ENCODE measurements at places on chromosomes 13 and 19. TPM values are rescaled to one million over a fixed set of nuclear protein-coding genes. Genes with fewer than 3 reads are reported as not detected.
A peak's percentile ranks its signal among the peaks of the same experiment; 100 is the strongest.

GRCh38 chr13:23778002-23778652 is 111.1 kb downstream of the MIPEP start:
- DNase-seq = no peak

GRCh38 chr13:25684491-25684890 is 312.7 kb downstream of the ATP8A2 start:
- no peak for DNase-seq

DNA sequence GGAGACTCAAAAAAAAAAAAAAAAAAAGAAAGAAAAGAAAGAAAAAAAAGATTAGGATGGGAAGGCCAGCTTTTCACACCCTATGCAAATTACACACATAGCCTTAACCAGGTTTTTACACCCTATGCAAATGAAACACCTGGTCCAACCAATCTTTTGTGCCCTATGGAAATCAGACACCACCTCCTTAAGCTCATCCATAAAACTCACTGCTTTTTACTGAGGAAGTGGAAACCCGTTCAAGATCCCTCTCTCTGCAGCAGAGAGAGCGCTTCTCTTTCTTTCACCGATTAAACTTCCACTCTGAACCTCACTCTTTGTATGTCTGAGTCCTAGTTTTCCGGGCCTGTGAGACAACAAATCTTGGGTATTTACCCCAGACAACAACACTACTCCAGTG is 25.3 kb upstream of the HOMER3 start:
- no peak for DNase-seq

N4BP2L1 gene
- 27.8 TPM for total RNA-seq

GRCh38 chr19:55275851-55276719 is 3.8 kb downstream of the HSPBP1 start:
- DNase-seq = peak; percentile 32

DNA sequence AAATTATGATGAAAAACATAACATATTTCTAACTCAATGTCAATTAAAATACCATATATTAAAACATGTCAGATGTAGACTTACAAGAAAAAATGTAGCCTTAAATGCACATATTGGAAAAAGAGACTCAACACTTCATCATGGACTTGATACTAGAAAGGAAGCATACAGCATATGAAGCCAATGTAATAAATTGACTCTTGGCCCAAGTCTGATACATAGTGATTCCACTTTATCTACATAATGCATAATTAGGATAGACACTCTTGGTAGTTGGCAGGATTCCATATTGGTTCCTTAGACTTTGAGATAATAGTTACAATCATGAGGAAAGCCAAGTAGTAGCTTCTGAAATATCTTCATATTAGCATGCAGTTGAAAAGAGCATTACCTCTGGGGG is 1067.0 kb downstream of the PCDH17 start:
- DNase-seq = no peak

DNA sequence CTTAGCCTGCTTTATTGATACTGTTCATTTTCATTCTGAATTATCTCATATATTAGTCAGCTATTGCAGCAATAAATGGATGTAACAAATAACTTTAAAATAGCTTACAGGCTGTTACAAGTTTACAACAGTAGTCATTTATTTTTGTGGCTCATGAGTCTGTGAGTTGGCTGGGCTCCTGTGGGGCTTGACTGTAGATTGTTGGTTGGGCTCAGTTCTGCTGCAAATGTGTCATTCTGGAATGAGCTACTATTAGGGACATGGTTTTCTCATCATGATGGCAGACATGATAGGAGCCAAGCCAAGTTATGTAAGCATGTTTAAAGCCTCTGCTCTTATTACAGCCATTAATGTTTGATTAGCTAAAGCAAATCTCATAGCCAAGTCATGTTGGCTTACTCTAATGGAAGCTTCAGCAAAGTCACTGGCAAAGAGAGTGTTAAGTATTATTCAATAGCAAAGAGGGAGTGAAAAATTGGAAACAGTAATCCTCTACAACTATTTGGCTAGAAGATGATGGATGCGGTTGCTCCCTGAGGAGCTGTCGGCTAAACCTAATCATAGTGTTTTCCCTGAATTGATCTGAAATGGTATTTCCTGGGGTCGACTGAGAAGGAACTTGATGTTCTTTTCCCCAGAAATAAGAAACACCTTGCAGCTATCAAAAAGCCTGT is 391.3 kb downstream of the TDRD3 start:
- no peak for DNase-seq

DNA sequence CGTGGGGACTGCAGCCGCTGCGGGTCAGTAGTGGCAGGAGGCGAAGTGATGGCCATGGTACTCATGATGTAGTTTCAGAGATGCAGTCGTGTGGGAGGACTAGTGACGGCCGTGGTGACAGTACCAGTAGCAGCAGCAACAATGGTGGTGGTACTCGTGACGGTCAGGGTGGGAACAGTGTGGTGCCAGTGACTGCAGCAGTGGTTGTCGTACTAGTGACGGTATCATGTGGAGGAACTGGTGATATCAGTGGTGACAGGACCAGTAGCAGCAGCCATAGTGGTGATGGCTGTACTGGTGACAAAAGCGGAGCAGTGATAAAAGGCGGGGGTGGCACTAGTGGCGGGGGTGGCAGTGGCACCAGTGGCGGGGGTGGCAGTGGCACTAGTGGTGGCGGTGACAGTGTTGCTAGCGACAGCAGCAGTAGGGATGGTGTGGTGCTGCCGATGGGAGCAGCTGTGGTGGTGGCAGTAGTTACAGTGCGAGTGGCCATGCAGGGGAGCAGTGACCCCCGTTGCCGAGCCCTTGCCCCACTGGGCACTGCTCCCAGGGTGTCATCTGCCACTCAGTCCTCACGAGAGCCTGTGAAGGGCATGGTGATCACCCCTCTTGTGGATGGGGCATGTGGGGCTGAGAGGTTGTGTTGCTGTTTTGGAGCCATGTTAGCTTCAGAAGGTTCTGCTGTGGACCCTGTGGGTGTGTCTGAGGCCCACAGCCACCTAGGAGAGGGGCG is 22.7 kb downstream of the ADPRHL1 start:
- DNase-seq = no peak

DNA sequence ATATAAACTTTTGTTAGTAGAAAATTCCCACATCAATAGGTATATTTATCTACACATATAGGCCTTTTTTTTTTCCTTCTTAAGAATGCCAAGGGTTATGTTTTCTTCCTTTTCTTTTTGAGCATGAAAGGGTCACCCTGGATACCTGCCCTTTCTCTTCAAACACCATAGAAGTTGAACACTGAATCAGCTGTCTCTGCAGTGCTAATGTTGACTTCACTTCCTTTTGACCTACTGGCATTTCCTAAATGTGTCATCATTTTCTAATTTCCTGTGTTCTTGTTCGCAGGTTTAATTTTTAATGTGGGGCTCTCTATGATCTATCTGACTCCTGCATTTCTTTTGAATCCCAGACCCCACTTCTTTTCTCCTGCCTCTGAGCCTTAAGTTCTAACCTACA is 532.0 kb downstream of the GPC6 start:
- DNase-seq = no peak

FOXA3 gene
- not detected for total RNA-seq

- no peak for DNase-seq
Measured at GRCh38 chr19:4067396-4068046, 822 bp upstream of the ZBTB7A start.

DNA sequence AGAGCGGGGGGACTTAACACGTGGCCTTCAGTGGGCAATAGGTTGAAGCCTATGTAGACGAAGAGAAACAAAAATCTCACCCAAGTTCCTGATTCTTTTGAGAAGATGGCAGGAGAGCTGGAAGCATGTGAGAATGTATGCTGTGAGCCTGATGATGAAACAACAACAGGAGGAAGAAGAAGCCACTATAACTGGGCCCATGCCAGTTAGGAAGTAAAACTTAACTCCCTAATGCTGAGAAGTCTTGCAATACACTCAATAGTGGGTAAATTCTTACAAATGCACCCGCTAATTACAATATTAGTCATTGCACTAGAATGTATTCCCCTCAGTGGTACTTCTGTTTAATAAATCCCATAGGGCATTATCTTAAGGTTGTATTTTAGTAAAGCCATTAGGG is 9.1 kb downstream of the PCDH17 start:
- no peak for DNase-seq

GRCh38 chr13:34678154-34678553 is 263.9 kb upstream of the NBEA start:
- no peak for DNase-seq

DNA sequence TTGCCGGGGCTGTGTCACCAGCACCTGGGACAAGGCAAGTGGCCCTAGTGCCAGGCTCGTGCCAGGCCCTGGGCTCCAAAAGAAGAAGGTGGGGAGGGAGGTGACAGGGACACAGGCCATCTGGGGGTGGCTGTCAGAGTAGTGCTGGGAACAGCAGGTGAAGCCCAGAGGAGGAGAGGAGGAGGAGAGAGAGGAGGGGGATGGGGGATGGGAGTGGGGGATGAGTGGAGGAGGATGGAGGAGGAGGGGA is 18.7 kb downstream of the LSM4 start:
- no peak for DNase-seq

GRCh38 chr13:80419416-80419815 is 78.5 kb upstream of the SPRY2 start:
- DNase-seq = no peak

DNA sequence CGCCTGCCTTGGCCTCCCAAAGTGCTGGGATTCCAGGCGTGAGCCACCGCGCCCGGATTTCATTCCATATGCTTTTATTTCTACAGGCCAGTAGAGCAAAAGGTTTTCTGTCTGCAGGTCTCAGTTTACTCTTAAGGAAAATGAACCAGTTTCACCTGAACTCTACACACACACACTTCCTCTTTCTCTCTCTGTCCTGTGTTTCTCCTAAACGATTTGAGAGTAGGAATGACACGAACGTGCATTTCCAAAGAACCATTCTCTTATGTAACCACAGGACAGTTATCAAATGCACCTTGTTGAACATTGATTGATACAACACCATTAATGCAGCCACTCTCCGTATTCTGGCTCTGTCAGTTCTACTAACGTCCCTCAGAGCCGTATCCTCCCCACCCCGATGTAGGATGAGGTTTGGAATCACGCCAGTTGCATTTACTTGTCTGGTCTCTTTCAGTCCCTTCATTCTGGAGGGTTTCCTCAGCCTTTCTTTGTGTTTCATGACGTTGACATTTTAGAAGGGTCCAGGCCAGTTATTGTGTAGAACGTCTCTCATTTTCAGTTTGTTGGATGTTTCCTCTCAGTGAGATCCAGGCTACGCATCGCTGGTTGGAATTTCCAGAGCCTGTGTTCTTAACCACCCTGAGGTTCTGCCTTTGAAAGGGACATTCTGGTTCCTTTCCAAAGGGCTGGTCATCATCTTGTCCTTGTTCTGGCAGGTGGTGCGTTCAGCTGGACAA is 36.0 kb downstream of the BICRA start:
- DNase-seq = no peak

GRCh38 chr13:54965881-54966280 is 1937.3 kb downstream of the OLFM4 start:
- DNase-seq = no peak

CDK8 gene
- total RNA-seq = 15.7 TPM

C19orf47 gene
- total RNA-seq = 28.3 TPM

- DNase-seq = no peak
Measured at GRCh38 chr19:1223018-1223855, 14.6 kb downstream of the CBARP start.

DNA sequence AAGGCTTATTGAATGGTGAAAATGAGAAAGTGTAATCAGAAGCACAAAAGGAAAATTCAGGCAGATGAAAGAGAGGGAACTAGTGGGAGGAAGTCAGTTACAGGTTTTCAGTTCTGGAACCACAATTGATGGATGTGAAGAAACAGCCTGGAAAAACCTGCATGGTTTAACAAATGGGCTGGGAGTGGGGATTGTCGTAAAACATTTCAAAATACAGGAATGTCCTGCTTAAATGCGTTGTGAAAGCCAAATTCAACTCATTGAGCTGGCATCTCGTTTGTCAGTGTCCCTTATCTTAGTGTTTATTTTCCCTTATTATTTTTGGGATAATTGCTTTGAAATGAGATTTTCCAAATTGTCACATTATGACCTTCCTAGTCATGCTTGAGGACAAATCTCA is 106.5 kb upstream of the RFC3 start:
- no peak for DNase-seq

ATP8A2 gene
- total RNA-seq = 1.1 TPM

GRCh38 chr13:99055281-99055680 is 77.4 kb upstream of the DOCK9 start:
- DNase-seq = no peak

DNA sequence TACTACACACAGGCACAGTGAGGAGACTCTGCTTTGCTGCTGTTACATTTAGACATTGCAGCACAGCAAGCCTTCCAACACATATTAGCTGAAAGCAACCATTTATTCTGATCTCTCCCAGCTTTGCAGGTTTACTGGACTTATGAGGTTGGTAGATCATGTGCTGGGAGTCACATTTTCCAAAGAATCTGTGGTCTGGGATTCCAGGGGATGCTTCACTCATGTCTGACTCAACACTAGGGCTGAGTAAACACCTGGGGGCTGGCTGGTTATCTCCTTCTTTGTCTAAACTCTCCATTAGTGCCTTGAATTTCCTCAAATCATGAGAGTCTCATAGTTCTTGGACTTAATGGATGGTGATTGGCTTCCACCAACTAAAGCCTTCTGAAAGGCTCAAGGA is 5.4 kb upstream of the LGALS13 start:
- no peak for DNase-seq

NPHS1 gene
- not detected for total RNA-seq

- no peak for DNase-seq
Measured at GRCh38 chr19:48216933-48217332, 38.8 kb downstream of the CARD8 start.

- no peak for DNase-seq
Measured at GRCh38 chr13:98526182-98526512, 50.8 kb downstream of the STK24 start.

DNA sequence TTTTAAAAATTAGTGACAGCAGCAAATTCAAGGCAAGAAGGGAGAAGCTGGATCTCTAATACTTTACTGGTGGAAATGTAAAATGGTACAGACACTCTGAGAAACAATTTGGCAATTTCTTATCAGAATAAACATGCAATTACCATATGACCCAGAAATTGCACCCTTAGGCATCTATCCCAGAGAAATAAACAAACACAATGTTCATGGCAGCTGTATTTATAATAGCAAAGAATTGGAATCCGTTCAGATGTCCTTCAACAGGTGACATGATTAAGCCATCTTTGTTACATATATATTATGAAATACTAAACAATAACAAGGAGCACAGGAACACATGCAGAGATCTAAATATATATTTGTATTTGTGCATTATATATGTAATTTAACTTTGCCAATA is 756.5 kb downstream of the SLITRK1 start:
- DNase-seq = no peak

Data from activated CD8-positive, alpha-beta T cell treated with anti-CD3 and anti-CD28 coated beads, Interleukin-2, amount 10 ng/mL, durations not matched to agents 7 days and 5 days (primary cell).